ENCODE measurements at places on chromosomes 4 and X.
A peak's percentile ranks its signal among the peaks of the same experiment; 100 is the strongest.

- no peak for DNase-seq
Observed at GRCh38 chr4:71270901-71271300, 67.9 kb upstream of the SLC4A4 start.

GRCh38 chrX:50202539-50202938 lies 1.7 kb upstream of the AKAP4 start:
- DNase-seq, result no peak

GRCh38 chrX:153983321-153983801 lies 10.8 kb downstream of the TMEM187 start:
- DNase-seq, result no peak

DNA sequence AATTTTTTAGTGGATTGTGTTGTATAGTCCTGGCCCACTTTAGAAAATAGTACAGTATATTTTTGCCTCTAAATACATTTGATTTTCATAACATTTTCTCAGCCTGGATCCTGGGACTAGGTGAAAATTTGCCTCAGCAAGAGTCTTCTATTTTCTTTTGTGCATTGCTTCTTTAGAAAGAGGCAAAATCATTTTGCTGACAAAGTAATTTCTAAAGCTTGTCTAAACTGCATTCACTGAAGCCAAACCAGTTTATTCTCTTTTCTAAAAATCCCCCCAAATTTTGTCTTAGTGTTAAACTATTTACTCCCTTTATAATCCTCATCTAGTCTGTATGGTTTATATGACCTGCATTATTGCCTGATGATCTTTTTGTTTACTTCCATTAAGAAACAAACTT lies 326.3 kb downstream of the C4orf33 start:
- DNase-seq, result no peak

DNA sequence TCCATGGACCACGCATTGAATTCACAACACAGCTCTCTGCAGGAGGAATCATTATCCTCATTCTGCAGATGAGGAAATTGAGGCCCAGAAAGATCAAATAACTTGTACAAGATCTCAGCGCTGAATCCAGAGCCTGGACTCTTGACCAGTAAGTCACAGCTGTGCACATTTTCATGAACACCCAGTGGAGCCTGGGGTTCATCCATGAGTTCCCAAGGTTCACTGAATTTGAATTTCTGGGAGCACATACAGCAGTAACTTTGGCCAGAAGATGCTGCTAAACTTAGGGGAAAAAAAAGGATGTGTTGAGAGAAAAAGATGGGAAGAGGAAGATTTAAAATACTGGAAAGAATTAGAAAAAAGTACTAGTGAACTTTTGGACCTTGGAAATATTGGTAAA lies 218.7 kb upstream of the PPARGC1A start:
- DNase-seq, result no peak

DNA sequence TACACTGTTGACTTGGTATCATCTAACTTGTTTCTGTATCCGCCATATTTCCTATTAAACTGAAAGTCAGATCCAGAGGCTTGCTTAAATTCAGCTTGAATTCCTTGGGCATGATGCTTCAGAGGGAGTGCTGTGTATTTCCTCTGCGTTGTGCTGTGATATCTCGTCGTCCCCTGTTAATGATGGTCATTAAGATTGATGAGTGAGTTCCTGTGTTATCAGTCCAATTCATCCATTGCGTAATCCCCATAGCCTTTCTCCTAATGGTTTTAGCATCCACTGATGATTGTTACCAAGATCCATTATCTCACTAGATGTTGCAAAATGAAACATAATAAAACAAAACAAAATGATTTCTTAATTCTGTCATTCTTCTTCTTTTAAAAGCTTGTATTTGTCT lies 31.3 kb upstream of the CHM start:
- no peak for DNase-seq

GRCh38 chr4:182068920-182069319 lies 174.3 kb upstream of the TENM3 start:
- no peak for DNase-seq

DNA sequence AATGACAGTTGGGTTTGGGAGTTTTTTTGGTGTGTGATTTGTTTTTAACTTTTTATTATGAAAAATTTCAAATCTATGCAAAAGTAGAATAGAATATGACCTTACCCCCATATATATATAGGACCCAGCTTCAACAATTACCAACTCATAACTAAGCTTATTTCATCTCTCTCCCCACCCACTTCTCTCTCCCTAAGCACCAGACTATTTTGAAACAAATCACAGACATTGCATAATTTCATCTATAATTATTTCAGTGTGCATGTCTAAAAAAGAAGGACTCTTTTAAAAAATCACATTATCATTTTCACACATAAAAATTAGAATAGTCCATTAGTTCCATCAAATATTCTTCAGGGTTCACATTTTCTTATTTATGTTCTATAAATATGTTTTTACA lies 28.3 kb upstream of the NKX6-1 start:
- DNase-seq, result no peak

DNA sequence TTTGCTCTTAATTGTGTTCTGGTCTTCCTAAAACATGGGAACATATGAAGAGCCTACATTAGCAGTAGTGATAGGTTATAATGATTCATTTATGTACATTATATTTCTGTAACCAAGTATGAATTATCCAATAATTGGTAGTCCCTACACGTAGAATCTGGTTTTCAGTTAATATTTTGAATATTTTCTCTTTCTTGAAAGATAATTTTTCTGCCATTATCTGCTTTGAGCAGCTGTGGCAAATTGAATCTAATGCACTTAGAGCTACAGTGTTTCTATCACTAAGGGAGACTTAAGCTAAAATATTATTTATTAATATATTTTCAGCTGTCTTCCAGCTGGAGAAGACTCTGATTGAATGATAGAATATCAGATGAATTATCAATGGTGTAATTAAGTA lies 21.0 kb downstream of the CEP44 start:
- no peak for DNase-seq

GRCh38 chr4:159110961-159111360 lies 8.1 kb downstream of the RAPGEF2 start:
- DNase-seq, result no peak

DNA sequence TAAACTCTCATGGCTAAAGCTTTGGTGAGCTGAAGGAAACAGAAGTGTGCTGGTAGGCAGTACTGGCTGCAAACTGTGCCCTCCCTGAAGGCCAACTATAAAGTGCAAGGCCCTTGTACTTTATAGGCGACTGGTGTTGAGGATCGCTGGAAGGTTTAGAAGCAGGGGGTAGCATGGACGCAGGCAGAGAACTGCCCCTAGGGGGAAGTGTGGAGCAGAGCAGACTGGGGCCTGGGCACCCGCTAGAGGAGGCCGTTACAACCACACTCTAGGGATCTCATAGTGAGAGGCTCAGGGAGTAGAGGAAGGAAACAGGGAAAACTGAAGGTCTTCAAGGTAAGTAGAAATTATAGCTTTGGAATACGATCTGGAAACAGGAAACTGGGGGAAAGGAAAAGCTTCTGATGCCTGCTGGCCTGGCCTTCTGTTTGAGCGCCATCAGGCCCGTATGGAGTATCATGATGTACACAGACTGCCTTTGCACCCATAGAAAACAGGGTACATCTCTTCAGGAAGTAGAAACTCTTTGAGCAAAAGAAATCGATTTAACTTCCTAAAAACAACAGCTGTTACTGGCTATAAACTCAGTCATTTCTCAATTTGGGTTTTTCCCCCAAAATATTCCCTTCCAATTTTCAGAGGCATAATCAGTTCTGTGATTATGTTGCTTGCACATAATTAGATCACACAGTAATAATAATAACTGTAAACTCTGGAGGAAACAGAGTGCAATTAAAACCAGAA lies 23.9 kb upstream of the TMSB4X start:
- peak; percentile 65 for DNase-seq

GRCh38 chr4:75995727-75996126 lies 5.0 kb upstream of the SDAD1 start:
- peak; percentile 46 for DNase-seq

DNA sequence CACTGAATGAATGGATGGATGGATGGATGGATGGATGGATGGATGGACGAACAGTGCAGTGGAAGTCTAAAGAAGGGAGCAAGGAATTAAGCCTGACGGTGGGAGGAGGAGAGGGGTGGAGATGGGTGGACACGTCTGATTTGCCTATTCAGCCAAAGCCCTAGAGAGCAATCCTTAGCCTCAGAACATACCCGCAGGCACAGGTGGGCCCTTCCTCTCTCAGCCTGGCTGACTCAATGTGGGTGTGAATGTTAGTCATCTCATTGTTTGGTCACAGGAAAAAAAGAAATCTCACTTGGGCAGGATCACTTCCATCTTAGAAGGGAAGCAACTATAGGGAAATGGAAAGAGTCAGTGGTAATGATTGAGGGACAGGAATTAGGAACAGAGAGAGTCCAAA lies 165.9 kb downstream of the PJA1 start:
- no peak for DNase-seq

DNA sequence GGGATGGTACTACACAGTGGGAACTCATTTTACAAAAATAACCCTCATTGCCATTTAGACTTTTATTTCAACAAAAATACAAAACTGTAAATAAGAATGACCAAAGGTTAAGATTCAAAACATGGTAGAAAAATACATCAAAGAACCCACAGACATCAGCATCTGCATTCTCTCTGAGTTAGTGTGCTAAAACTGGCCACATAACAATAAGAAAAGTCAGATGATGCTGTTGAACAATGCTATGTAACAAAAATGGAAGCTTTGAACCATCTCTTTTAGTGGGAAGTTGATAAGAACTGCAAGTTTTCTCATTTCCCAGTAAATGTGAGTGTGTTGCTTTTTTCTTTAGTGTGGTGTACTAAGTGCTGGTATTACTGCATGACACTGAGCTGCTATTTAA lies 888.4 kb upstream of the EPHA5 start:
- no peak for DNase-seq

- no peak for DNase-seq
Observed at GRCh38 chr4:41644915-41645295, 103.6 kb downstream of the PHOX2B start.

- DNase-seq, result no peak
Observed at GRCh38 chrX:110161361-110161686, 156.6 kb downstream of the AMMECR1 start.

DNA sequence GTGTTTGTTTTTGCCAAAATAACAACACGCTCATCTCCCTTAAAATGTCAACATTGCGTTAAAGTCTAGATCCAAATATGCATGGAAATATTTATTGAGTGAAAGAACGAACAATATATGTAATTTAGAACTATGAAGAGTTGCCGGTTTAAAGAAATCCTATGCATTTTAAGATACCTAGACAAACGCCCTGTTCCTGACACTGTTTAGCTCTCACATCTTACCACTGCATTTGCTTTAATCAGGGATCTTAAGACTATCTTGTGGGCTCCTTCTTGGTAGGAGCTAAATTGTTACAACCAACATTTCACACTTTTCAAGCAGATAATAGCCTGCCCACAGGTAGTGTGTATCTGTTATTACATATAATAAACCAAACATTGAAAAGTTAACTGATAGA lies 96.6 kb upstream of the RPS6KA3 start:
- no peak for DNase-seq

DNA sequence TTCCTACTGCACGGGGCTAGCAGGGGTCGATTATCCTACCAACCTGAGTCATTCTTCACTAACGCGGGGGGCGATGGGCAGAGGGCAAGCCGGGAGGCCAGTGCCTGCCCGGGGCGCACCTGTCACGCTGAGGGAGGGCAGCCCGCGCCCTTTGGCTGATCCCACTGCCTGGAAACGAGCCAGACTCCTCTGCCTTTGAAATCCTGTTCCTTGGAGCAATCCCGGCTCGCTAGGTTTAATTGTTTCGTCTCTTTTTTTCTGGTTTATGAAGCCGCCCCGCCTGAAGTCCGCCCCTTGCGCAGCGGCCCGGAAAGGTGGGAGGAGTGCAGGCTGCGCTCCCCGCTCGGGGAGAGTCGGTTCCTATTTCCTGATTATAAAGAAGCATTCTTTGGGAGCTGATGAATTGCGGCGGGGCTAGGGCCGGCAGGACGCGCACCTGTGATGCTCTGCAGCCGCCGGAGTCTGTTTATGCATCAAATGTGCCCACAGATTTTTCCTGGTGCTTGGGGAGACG lies 484.2 kb downstream of the BCOR start:
- DNase-seq, result peak; percentile 26

DNA sequence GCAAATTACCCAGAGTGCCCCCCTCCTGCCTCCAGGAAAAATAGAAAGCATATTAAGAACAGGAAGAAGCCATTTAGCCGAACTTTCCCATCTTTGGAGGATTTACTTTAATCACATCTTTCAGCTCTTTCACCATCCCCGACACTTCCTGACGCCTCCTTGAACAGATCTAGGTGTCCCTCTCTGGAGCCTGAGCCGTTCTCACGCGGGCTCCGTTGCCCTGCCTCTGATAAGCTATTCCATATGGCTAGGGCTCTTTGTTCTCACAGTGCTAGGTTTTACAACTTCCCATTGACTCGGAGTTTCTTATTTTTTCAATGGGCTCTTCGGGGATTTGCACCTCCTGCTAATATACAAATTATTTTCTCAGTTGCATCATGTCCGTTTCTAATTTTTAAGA lies 82.1 kb upstream of the GPC4 start:
- no peak for DNase-seq

- DNase-seq, result no peak
Observed at GRCh38 chr4:62627141-62627540, 1427.0 kb downstream of the ADGRL3 start.

DNA sequence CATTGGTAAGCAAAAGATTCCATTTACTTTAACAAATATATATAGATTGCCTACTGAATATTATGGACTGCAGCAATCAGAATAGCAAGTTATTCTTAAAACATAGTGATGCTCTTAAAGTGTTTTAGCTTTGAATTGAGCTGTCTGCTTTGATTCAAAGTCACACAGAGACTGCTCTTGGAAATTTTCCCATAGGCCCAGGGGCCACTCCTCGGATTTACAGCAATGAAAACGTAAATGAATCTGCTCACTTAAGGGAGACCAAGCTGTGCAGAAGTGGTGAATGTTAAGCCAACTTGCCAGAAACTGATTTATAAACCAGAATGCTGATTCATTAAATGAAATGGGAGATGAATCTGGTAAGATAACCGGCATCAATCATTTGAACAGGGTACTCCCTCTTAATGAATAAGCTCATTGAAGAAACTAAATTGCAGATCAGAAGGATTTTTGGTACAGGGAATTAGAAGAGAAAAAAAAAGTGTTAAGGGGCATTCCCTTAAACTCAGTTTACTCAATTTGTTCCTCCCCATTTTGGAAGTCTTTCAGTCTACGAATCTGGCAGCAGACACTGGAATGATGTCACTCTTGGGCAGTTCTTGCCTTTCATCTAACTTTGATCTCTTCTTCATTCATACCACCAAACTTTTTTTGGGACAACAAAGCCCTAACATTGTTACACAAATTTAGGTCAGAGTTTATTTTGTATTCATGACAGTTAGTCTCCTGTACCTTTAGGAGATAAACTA lies 363.3 kb upstream of the MAGEB2 start:
- DNase-seq, result no peak

GRCh38 chr4:27176400-27176799 lies 315.8 kb downstream of the STIM2 start:
- DNase-seq, result no peak
